ENCODE measurements at places on chromosomes 4 and X. TPM values are rescaled to one million over a fixed set of nuclear protein-coding genes. Genes with fewer than 3 reads are reported as not detected.

GRCh38 chrX:69034451-69034850 is 130.8 kb downstream of the PJA1 start:
- DNase-seq: no peak
- no peaks in the 10 kb centered on the region for H3K36me3 ChIP-seq
- no peaks in the 10 kb centered on the region for H3K4me1 ChIP-seq
- H3K4me3 ChIP-seq: no peak overlapping the region
- H3K27me3 ChIP-seq: no peaks in the 10 kb centered on the region

DNA sequence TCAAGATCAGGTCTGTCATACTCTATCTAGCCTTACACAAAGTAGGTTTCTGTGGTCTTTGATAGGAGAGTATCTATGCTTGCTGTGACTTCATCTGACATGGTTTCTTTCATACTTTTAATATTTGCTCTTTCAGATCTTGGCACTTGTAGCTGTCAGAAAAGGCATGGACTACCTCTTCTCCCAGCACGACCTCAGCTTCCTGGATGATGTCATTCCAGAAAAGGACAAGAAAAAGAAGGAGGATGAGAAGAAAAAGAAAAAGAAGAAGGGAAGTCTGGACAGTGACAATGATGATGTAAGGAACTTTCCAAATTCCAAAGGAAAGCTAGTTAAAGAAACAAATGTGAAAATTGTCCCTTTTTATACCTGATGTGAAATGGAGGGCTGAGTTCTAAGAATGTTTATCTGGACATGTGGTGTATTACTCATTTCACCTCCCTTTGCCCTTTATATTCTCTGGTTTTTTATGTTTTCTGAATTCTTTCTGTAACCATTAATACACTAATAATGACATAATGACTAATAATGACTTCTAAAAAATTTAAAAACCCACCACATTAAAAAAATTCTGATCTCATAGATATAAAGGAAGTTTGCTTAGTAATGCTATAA is 221.2 kb downstream of the SLC4A4 start:
- no peaks in the 10 kb centered on the region for H3K27me3 ChIP-seq
- no peak overlapping the region for H3K27ac ChIP-seq
- H3K36me3 ChIP-seq: no peaks in the 10 kb centered on the region
- no peak overlapping the region for H3K4me3 ChIP-seq
- no peaks in the 10 kb centered on the region for H3K4me1 ChIP-seq

- no peaks in the 10 kb centered on the region for H3K4me1 ChIP-seq
- no peak for DNase-seq
- H3K27me3 ChIP-seq: no peaks in the 10 kb centered on the region
- H3K27ac ChIP-seq: no peak overlapping the region
- no peaks in the 10 kb centered on the region for H3K36me3 ChIP-seq
Measured at GRCh38 chr4:55338486-55338885, 7.6 kb upstream of the SRD5A3 start.

GRCh38 chr4:155543126-155543765 is 123.4 kb upstream of the GUCY1A1 start:
- H3K4me3 ChIP-seq: no peak overlapping the region
- H3K4me1 ChIP-seq: no peaks in the 10 kb centered on the region
- H3K36me3 ChIP-seq: no peaks in the 10 kb centered on the region
- no peak for DNase-seq
- no peaks in the 10 kb centered on the region for H3K27me3 ChIP-seq
- H3K27ac ChIP-seq: no peak overlapping the region

DNA sequence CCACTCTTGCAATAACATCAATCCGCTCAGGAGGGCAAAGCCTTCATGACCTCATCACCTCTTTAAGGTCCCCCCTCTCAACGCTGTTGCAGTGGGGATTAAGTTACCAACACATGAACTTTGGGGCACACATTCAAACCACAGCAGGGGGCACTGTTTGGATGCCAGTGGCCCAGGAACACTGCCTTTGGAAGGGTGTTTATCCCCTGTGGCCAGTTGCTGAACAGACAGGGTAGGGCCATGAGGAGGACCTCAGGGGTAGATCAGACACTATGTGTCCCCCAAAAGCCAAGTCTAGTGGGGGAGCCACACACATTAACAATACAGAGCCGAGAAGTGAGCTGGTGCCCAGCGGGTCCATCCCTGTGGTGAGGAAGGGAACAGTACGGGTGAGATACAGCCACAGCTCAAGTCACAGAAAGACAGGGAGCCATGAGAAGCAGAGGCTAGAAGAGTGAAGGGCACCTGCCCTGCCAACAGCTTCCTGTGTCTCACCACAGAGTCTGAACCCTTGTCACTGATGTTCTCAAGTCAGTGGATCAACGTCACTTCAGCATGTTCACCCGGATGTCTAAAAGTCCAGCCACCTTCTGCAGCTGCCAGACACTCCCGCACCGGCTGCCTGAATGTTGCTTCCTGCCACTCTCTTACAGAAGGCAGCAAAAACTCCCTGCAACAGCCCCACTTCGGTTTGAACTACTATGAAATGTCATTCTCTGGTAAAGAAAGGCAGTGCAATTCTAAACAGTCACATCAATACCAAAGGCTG is 19.9 kb upstream of the MXD4 start:
- no peak overlapping the region for H3K27ac ChIP-seq
- peaks cover 7% of the 10 kb centered on the region for H3K4me1 ChIP-seq
- H3K27me3 ChIP-seq: no peaks in the 10 kb centered on the region
- DNase-seq: peak; percentile 41
- H3K36me3 ChIP-seq: no peaks in the 10 kb centered on the region

- no peak for DNase-seq
- H3K36me3 ChIP-seq: no peaks in the 10 kb centered on the region
- no peak overlapping the region for H3K4me3 ChIP-seq
- no peak overlapping the region for H3K27ac ChIP-seq
- no peaks in the 10 kb centered on the region for H3K27me3 ChIP-seq
Measured at GRCh38 chr4:16365036-16365569, 138.8 kb upstream of the TAPT1 start.

DNA sequence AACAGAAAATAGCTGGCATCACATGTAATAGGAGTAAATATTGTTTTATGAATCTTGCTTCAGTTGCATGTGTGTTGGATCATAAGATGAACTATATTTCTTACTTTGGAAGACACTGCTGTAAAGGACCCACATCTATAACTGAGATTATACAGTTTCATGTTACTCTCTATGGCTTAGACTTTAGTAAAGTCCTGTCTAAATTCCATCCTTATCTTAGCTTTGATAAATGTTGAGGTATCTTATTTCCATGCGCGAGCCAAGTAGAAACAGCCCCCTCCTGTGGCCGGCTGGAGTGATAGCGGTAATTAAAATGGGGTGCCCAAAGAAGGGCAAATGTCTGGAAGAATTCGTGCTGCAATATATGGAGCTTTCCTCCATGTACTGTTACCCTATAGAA is 43.0 kb downstream of the CCDC158 start:
- H3K4me1 ChIP-seq: no peaks in the 10 kb centered on the region
- no peak for DNase-seq
- H3K27me3 ChIP-seq: no peaks in the 10 kb centered on the region

DNA sequence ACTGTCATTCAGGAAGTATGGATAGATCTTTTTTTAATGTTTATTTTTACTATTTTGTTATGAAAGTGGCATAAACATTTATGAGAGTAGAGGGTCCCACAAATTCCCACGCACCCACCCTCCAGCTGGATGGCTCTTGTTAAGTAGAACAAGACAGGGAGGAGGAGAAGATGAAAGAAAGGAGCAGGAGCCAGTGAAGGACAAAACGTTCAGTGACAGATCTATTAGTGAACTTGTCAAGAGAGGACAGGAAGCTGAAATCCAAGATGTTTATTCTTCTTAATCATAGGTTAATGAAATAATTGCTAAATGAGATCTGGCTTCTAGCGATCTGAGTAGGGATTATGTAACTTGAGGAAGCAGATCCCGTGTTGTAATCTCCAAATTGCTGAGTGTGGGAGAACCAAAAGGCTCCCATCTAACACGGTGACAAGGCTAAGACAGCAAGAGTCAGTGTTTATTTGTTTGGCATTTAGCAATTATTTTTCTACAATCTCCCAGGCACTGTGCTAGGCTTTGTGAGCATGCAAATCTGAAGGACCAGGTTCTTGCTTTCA is 162.5 kb downstream of the SHROOM3 start:
- no peaks in the 10 kb centered on the region for H3K36me3 ChIP-seq
- no peaks in the 10 kb centered on the region for H3K4me1 ChIP-seq
- DNase-seq: no peak
- peaks cover 8% of the 10 kb centered on the region for H3K27me3 ChIP-seq

- no peak for DNase-seq
- no peaks in the 10 kb centered on the region for H3K4me1 ChIP-seq
- no peak overlapping the region for H3K27ac ChIP-seq
- no peaks in the 10 kb centered on the region for H3K27me3 ChIP-seq
Measured at GRCh38 chrX:115344885-115345614, 55.5 kb downstream of the LUZP4 start.

GRCh38 chrX:12447448-12448064 is 309.3 kb downstream of the FRMPD4 start:
- H3K36me3 ChIP-seq: no peaks in the 10 kb centered on the region
- H3K27me3 ChIP-seq: no peaks in the 10 kb centered on the region
- H3K4me3 ChIP-seq: no peak overlapping the region
- no peak overlapping the region for H3K27ac ChIP-seq

DNA sequence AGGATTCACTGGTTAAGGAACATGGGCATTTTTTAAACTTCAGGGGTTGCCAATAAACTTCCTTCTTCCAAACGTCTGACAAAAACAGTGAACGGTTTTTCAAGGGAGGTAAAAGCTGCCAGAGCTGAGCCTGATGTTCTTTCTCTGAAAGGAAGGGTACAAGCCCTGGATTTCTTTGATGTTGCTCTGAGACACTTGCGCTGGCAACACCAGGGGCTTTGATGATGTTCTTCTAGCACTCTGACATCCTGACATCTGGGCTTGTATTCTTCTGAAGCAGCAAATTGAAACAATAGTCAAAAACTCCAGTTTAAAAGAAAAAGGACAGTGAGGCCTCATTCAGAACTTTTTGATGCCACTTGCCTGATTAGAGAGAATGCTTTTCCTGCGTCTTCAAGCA is 11.8 kb downstream of the FTHL17 start:
- H3K27me3 ChIP-seq: no peaks in the 10 kb centered on the region
- no peak overlapping the region for H3K27ac ChIP-seq
- peaks cover 9% of the 10 kb centered on the region for H3K4me1 ChIP-seq
- H3K36me3 ChIP-seq: no peaks in the 10 kb centered on the region

DNA sequence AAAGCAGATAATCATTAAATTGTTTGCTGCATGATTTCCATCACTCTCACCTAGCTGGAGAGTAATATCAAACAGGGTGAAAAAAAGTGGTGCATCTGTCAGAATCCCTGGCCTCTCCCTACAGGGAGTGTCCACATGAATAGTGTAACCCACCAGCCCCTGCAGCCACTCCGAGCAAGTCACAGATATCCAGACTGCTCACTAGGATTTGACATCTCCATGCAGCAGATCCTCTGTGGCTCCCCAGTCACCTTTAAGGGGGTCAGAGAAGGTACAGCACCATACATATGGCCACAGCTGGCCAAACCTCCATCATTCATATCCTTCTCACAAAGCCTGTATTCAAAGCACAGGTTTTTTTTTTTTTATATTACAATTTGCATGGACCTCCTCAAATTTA is 536.3 kb downstream of the INPP4B start:
- H3K4me3 ChIP-seq: no peak overlapping the region
- no peak overlapping the region for H3K27ac ChIP-seq
- H3K4me1 ChIP-seq: no peaks in the 10 kb centered on the region
- DNase-seq: no peak
- no peaks in the 10 kb centered on the region for H3K36me3 ChIP-seq

- DNase-seq: no peak
- no peaks in the 10 kb centered on the region for H3K27me3 ChIP-seq
- H3K4me1 ChIP-seq: no peaks in the 10 kb centered on the region
- no peak overlapping the region for H3K27ac ChIP-seq
- no peak overlapping the region for H3K4me3 ChIP-seq
Measured at GRCh38 chrX:15418707-15419181, 34.5 kb upstream of the VEGFD start.

DNA sequence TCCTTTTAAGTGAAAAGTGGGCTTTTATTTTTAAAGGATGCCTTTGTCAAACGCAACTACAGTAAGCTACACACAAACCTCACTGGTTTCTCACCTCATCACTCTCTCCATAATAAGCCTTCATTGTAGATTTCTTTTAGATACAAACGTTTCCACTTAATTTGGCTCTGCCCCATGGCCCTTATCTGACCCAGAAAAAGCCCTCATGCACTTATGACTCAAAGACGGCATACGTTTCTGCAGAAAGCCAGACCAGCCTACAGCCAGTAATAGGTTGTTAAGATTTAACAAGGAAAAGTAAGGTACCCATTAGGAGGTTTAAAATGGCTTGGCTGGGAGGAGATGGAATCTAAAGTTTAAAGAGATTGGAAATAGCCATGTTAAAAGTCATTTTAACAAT is 914.6 kb upstream of the INTU start:
- no peaks in the 10 kb centered on the region for H3K4me1 ChIP-seq
- no peaks in the 10 kb centered on the region for H3K27me3 ChIP-seq
- no peaks in the 10 kb centered on the region for H3K36me3 ChIP-seq
- no peak overlapping the region for H3K4me3 ChIP-seq
- no peak overlapping the region for H3K27ac ChIP-seq

- H3K4me1 ChIP-seq: peaks cover 5% of the 10 kb centered on the region
- no peak for DNase-seq
- no peaks in the 10 kb centered on the region for H3K27me3 ChIP-seq
- no peaks in the 10 kb centered on the region for H3K36me3 ChIP-seq
- peak overlapping the region; percentile 70 for H3K4me3 ChIP-seq
Measured at GRCh38 chr4:102869569-102870197, 891 bp downstream of the CISD2 start.

DNA sequence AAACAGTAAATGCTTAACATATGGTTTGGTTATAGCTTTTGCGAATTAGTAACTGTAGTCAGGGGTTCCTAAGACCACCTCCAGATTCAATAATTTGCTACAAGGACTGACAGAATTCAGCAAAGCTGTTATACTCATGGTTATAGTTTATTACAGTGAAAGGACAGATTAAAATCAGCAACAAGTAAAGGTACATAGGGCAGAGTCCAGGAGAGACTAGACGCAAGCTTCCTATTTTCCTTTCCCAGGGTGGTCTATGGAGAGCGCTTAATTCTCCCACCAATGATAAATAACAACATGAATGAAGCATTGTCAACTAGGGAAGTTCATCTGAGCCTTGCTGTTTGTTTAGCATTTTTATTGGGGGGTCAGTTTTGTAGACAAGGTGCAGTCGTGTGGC is 5.9 kb downstream of the NSUN7 start:
- no peak for DNase-seq
- H3K27ac ChIP-seq: no peak overlapping the region
- H3K4me3 ChIP-seq: no peak overlapping the region

GRCh38 chr4:15906020-15906443 is 32.5 kb downstream of the FGFBP1 start:
- DNase-seq: no peak
- no peaks in the 10 kb centered on the region for H3K27me3 ChIP-seq
- H3K36me3 ChIP-seq: no peaks in the 10 kb centered on the region

- H3K27ac ChIP-seq: no peak overlapping the region
- H3K27me3 ChIP-seq: no peaks in the 10 kb centered on the region
- H3K4me3 ChIP-seq: no peak overlapping the region
- H3K4me1 ChIP-seq: no peaks in the 10 kb centered on the region
- no peak for DNase-seq
- H3K36me3 ChIP-seq: no peaks in the 10 kb centered on the region
Measured at GRCh38 chrX:103678199-103678993, 8.1 kb downstream of the MORF4L2 start.

Gene ASB11
- not detected for total RNA-seq

Gene GUCY1B1
- 0.90 TPM for total RNA-seq

Gene F9
- 0.08 TPM for total RNA-seq

Gene MSX1
- total RNA-seq: 0.18 TPM

Gene SYNPO2
- total RNA-seq: 0.31 TPM

Gene RPS6KA6
- 1.8 TPM for total RNA-seq

Gene SLITRK2
- not detected for total RNA-seq

Gene TBC1D8B
- total RNA-seq: 2.0 TPM

Gene PNCK
- 0.21 TPM for total RNA-seq

Measured in GM12878 (cell line).